ENCODE measurements at places on chromosomes 5 and 9.

- DNase-seq = no peak
These were observed 459.4 kb upstream of the ITGA1 start for GRCh38 chr5:52328220-52328806.

DNA sequence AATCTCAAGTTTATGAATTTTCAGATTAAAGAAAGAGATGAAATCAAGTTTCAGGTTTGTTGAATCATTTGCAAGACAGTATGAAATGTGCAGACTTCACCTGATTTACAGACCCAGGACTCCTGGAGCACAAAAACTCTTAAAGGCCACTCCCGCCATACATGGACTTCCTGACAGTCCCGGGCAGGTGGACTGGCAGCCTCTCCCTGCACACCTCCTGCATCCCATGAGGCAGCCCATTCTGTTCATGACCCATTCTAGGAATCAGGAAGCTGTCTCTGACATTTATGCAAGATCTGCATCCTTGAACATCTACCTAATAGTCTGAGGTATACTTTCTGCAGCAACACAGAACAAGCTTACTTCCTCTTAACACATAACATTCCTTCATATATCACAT lies 5.9 kb downstream of the DDX31 start:
- no peak for DNase-seq

GRCh38 chr9:131992906-131993657 lies 86.6 kb downstream of the MED27 start:
- no peak for DNase-seq

- DNase-seq = no peak
These were observed 41.2 kb upstream of the SVEP1 start for GRCh38 chr9:110620726-110621125.

- DNase-seq = no peak
These were observed 207.6 kb downstream of the HSPA4 start for GRCh38 chr5:133259199-133259997.

GRCh38 chr5:158383486-158383885 lies 524.5 kb upstream of the CLINT1 start:
- no peak for DNase-seq

DNA sequence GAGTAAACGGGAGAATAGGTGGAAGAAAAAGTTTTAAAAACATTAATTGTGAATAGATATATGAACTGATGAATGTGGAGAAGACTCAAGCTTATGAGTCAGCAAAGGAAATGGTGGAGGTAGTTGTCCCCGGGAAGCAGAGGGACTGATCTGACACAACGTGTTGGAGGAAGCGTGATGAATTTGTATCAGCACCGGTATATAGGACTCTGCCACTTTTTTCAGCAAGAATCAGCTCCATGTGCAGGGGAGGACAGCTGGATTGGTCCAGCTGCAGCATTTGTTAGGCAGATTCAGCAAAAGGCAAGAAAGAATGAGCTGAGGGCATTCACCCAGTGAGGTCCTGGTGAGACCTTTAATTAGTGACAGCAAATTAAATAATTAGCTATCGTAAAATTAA lies 276.0 kb downstream of the TENT4A start:
- DNase-seq = no peak

DNA sequence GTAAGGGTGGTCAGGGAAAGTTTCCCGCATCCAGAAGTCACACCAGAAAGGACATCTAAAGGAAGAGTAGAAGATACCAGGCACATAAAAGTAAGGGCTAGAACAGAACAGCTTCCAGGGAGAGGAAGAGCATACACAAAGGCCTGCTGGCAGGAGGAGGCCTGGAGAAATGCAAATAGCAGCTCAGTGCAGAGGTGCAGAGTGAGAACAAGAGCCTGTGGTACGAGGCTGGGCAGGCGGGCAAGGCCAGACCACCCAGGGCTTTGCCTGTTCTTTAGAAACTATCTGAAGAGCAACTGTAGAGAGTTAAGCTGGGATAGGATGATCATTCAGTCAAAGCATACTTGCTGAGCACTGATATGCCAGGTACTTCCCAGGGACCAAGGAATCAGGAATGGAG lies 115.3 kb downstream of the DROSHA start:
- DNase-seq = no peak

DNA sequence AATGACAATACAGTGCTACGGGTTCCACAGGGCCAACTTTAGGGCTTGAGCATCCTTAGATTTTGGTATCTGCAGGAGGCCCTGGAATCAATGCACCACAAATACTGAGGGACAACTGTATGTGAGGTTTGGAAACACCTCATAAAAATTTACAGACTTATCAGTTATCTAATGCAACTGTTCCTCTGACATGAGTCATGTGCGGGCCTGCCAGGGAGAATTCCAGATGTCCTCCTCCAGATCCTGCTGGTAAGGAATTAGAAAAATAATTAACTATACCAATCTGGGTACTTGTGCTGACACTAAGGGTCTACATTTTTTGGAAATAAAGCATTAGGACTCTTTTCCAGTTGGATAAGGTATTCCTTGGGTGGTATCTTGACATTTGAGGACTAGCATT lies 333.3 kb downstream of the ARRDC3 start:
- DNase-seq = no peak

DNA sequence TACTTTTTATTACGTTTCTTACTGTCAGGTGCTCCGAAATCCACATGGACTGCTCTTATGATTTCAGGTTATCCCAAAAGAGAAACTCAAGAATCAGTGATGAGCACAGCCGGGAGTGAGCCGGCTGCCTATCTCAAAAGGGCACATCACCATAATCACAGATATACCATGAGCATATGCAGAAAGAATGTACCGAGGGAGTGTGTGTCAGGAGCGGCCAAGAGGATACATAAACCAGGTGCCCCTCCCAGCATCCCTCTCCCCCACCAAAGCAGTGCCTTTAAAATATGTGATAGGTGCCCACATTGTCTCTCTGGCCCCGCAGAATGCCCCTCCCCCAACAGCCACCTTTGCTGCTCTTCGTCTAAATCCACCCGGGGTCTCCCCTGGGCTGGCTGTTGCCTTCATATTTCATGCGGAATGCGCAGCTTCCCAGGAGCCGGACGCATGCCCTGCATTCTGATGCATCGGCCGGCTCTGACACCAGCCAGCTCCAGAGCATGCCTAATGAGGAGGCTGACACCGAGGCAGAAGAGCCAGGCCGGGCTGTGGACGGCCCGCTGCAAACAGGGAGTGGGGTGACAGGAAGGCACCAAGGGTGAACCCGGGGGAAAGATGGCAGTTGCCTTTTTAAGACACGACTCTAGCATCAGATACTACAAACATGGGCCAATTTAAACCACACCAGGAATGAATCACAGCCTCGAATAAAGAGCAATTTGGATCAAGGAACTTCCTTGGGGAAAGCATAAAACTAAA lies 652.3 kb downstream of the BNC2 start:
- DNase-seq = no peak

- no peak for DNase-seq
These were observed 219.5 kb downstream of the TMEM161B start for GRCh38 chr5:88049156-88049555.

DNA sequence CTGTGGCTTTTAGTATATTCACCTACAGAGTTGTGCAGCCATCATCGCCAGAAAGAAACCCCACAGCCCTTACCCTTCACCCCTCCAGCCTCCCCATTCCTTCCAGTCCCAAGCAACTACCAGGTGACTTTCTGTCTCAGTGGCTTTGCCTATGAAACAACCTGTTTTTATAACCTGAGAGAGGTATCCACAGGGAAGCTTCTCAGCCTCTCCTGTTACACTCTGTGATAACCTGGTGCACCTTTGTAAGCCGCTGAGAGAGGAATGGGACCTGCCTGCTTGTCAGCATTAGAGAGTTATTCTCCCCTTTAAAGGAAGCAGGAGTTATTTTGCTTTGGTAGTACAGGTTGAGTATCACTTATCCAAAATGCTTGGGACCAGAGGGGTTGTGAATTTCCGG lies 93.6 kb downstream of the TRIO start:
- DNase-seq = no peak

DNA sequence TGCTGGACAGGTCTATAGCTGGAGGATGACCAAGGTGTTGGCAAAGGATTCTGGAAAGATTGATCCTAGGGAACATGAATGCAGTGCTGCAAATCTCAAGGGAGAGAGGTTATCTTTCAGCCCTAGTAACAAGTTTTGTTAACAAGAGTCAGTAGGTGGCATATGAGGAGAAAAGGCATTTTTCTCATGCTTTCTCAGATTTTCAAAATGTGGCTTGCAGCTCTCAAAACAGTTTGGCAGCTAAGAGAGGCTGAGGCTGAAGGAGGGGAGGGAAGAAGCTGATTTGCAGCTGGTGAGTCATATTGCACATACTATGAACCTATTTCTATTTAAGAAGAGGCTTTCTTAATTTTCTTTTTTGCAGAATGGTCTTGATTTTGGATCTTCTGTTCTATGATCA lies 64.3 kb upstream of the PCA3 start:
- DNase-seq = no peak

DNA sequence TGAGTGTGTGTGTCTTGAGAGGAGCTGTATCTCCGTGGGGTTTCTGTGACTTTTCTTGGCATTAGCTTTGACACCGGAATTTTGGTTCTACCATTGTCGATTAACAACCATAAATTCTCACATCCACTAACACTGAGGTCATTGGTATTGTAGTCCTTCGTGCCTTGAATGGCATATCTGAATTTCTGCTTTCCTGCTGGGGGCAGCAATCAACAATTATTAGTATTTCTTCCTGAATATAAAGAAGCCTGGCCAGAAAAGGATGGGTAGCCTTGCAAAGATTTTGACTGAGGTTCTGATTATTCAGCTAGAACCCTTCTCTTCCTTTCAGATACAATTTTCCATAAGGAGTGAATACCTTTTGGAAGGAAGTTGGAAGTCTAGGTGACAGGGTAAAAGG lies 33.5 kb upstream of the SHOC1 start:
- DNase-seq = no peak

DNA sequence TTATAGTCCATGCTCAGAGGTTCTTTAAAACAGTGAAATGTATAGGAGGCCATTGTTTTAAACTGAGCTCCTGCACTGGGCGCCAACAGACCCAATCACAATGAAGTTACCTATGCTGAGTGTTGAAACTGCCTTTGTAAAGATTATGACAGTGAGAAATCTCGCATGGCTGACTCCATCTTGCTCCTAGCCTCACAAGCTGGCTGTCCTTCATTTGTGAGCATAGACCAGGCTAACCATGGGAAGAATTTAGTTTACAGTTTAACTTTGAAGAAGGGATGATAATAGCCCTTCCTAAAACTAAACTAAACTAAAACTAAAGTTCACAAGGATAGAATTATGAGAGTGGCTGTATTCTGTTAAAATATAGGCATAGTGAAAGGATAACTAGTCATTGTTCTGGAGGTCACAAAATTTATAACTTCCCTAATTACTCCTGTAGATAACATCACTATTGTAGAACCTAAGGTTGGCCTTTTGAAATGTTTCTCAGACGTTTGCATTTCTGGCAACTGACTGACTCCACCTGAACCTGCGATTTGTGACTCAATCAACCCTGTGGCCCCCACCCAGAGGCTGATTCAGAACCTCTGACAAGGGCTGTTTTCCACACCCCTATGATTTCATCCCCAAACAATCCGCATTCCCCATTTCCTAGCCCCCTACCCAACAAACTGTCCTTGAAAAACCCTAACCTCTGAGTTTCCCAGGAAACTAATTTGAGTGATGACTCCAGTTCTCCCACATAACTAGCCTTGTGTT lies 59.1 kb downstream of the HMHB1 start:
- DNase-seq = no peak

DNA sequence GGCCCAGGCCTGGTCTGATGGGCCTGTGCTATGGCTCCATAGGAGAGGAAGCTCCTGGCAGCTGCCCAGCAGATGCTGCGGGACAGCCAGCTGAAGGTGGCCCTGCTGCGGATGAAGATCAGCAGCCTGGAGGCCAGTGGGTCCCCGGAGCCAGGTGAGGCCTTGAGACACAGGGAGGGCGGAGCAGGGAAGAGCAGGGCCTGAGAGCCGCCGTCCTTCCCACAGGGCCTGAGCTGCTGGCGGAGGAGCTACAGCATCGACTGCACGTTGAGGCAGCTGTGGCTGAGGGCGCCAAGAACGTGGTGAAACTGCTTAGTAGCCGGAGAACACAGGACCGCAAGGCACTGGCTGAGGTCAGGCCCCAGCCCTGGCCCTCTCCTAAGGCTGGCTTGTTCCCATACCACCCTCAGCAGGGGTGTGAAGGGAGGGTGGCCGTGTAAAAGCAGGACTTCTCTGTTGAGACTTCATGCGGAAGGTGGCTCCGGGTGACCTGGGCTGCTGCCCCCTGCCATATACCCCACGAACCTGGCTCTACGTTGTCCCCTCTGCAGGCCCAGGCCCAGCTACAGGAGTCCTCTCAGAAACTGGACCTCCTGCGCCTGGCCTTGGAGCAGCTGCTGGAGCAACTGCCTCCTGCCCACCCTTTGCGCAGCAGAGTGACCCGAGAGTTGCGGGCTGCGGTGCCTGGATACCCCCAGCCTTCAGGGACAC lies 4.5 kb downstream of the PKN3 start:
- DNase-seq = no peak

DNA sequence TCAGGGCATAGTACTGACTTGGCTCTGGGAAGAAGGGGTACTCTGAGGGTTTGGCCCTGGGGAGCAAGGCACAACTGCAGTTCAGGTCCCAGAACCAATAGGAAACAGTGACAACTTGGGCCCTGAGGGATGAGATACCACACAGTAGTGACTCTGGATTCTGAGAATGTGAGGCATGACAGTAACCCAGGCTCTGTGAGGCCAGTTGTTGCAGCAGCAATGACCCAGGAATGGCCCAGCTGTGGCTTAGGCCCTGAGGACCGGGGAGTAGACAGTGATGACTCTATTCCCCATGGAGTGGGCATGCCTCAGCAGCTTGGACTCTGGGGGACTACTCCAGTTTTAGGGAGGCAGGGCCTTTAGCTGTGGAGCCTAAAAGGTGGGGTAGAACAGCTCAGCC lies 21.5 kb upstream of the NFIL3 start:
- no peak for DNase-seq

GRCh38 chr9:27086818-27087680 lies 22.0 kb upstream of the TEK start:
- no peak for DNase-seq

DNA sequence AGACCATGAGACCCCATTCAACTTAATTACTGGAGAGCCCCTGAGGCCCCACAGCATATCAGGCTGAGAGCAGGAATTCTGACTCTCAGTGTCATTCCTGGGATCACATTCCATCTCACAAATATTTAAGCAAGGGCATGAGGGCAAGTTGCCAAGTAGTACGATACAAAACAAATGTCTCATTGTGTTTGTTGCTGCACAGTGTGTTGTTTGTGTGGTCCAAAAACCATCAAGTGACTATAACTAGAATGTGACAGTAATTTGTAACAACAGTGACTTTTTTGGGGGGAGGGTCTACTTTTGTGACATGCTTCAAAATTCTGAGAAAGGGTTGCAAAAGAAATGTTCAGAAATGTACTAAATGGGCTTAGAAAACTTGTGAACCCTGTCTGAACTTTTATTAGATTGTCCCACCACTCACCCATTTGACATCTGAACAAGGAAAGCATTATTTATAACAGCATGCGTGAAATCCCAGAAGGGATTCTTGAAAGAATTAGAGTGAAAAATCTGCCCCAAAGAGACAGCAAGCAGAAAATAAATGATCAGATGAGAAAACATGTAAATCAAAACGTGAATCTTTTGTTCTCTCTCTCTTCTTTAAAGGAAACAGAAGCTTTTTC lies 347.0 kb downstream of the NTRK2 start:
- DNase-seq = no peak

- no peak for DNase-seq
These were observed 5.5 kb downstream of the FOXD1 start for GRCh38 chr5:73442996-73443627.

Measured in activated CD4-positive, CD25-positive, alpha-beta regulatory T cell treated with anti-CD3 and anti-CD28 coated beads, Interleukin-2, amount 50 U/mL, for 72 hours (primary cell).